ENCODE measurements at places on chromosomes 7 and 10.

DNA sequence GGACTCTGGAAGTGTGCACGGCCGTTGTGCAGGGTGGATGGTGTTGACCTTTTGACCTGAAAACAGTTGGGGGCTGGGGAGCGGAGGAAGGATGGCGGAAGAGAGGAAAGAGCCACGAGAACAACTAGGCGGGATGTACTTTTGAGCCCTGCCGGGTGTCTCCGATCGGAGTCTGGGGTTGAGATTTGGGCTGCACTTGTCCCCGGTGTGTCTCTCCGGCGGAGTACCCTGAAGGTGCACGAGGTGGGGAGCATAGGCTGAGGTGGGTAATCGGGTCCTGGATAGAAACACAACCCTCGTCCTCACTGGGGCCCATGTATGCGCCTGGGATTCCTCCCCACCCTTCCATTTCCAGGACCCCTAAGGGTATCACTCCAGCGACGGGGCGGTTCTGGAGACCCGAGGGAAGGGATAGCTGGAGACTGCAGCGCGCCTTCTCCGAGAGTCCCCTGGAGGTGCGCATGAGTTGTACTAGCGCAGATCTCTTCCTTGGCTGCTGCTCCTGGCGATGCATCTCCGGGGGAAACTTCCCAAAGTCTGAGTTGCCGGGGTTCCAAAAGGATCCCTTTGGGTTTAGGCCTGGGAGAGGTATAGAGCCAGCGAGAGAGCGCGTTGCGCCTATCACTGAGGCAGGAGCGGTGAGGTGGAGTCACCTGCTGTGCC, 4.6 kb upstream of the HMX2 start:
- DNase-seq: no peak

GRCh38 chr7:78620920-78621319, 822.3 kb downstream of the PHTF2 start:
- DNase-seq: no peak

- no peak for DNase-seq
Measured at GRCh38 chr7:103094102-103094501, 19.2 kb downstream of the ARMC10 start.

GRCh38 chr7:117274951-117275350, 47.9 kb downstream of the WNT2 start:
- DNase-seq: no peak

DNA sequence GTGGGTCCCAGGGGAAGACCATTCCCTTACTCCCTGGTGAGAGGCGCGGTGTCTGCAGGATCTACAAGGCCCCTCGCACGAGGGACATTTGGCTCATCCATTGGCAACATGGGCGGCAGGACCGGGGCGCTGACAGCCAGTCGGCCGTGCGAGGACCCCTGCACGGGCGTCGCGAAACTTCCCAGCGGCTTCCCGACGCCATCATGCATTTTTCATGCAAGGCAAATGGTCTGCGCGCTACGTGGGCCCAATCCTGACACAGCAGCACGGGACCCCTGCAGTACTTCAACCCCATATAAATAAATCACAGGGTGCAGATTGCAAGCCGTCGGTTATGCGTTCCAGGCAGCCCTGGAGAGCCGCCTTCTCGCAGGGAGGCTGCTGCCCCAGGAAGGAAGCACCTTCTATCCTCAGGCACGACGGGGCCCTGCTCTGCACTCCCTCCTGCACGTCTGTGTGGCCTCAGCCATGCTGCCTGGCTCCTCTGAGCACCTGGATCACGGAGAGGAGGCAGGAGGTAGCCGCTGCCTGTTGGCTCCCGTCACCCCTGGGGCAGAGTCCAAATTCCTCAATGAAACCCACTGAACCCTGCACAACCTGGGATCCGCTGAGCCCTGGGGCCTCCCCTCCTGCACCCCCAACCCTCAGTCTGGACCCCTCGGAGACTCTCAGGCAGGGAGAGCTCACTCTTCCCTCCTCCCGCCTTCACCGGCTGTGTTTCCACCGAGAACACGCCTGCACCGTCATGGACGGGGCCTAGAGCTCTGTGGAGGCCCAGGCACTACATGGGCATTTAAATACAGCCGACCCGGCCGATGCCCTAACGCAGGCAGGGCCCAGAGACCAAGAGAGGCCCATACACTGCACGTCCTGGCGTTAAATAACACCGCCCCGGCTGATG, 90.5 kb downstream of the PDGFA start:
- DNase-seq: no peak

GRCh38 chr7:39127058-39127457, 149.3 kb downstream of the POU6F2 start:
- no peak for DNase-seq

- DNase-seq: no peak
Measured at GRCh38 chr10:71476228-71477011, 79.7 kb downstream of the CDH23 start.

DNA sequence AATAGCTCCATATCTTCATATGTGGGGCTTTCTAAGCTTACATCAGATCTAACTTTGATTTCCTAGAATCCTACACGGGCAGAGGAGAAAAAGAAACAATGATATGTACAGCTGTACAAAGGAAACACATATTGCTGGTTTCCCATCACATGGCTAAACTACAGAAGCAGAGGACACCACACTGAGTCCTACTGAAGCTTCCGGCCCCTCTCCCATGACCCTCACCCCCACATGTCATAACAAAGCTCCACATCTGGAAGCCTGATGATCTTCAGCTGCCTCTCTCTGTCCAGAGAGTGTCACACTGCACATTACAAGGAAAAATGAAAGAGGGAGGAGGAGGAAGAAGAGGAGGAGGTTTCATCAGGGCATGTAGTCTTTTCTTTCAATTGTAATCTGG, 14.0 kb downstream of the SLC16A12 start:
- no peak for DNase-seq

DNA sequence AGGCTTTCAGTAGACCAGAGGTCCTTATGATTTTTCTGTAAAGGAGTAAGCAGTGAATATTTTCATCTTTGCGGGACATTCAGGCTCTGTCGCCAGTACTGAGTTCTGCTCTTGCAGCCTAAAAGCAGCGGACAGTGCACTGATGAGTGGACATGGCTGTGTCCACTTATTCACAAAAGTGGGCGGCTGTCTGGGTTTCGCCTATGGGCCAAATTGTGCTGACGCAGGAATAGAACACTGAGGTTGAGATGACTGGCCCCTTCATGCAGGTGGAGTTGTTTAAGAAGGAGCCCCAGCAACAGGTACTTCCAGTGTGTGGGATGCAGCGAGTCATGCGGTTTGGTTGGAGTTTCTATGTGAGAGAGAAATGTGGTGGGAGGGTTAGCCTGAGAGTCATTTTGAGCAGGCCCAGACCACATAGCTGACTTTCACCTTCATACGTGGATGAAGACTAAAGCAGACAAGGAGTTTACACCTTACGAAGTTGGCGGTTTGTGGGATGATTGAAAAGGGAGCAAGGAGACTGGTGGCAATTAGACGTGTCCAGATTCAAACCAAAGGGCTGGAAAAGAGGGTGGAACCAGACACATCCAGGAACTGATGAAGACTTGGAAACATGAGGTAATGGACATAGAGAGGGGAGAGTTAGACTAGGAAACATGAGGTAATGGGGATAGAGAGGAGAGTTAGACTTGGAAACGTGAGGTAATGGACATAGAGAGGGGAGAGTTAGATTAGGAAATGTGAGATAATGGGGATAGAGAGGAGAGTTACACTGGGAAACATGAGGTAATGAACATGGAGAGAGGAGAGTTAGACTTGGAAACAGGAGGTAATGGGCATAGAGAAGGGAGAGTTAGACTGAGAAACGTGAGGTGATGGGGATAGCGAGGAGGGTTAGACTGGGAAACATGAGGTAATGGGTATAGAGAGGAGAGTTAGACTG, 38.2 kb downstream of the WDR37 start:
- no peak for DNase-seq

GRCh38 chr7:109127145-109127544, 557.5 kb downstream of the DNAJB9 start:
- no peak for DNase-seq

Data from activated CD8-positive, alpha-beta memory T cell treated with anti-CD3 and anti-CD28 coated beads for 1 hour (primary cell).